ENCODE measurements at places on chromosomes 16 and 17. TPM values are rescaled to one million over a fixed set of nuclear protein-coding genes. Genes with fewer than 3 reads are reported as not detected.

Gene NKD1
- total RNA-seq: 0.22 TPM

Gene KRTAP4-9
- not detected for total RNA-seq

Gene PRR15L
- total RNA-seq: not detected

Gene ADAP2
- total RNA-seq: 0.58 TPM

Gene TSNAXIP1
- not detected for total RNA-seq

Gene MPO
- total RNA-seq: not detected

- no peak for DNase-seq
These were observed 125.2 kb downstream of the CDH11 start for GRCh38 chr16:64996641-64997040.

DNA sequence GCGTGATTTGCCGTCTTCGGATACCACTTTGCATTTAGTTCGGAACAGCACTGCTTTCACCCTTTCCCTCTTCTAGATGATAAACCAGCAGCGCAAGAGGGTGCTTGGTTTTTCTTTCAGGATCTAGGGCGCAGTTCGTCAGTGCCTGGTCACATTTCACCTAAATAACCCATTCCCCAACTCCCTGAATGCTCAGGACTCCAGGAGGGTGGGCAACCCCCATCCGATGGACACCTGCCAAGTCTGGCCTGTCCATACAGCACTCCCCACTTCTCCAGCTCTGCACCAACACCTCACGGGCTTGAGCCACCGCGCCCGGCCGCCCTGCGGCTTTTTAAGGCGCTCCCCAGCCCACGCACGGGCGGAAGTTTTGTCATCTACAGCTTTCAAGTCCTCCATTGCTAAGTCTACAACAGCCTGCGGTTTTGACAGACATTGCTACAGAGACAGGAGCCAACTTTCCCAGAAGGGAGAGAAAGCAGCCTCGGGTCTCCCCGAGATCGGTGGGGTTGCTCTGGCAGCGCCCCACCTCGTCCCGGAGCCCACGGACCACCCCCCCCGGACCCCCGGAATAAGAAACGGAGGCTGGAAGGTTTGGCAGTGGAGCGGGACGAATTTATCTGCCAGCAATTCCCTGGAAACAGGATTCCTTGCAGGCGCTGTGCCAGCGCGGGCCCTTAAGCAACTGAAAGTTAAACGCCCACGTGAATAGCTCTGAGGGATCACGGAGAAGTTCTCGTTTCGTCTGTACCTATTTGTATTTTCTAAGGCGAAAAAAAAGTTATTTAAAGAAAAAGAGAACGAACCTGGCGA is 38.6 kb upstream of the SLFN13 start:
- peak; percentile 41 for DNase-seq

DNA sequence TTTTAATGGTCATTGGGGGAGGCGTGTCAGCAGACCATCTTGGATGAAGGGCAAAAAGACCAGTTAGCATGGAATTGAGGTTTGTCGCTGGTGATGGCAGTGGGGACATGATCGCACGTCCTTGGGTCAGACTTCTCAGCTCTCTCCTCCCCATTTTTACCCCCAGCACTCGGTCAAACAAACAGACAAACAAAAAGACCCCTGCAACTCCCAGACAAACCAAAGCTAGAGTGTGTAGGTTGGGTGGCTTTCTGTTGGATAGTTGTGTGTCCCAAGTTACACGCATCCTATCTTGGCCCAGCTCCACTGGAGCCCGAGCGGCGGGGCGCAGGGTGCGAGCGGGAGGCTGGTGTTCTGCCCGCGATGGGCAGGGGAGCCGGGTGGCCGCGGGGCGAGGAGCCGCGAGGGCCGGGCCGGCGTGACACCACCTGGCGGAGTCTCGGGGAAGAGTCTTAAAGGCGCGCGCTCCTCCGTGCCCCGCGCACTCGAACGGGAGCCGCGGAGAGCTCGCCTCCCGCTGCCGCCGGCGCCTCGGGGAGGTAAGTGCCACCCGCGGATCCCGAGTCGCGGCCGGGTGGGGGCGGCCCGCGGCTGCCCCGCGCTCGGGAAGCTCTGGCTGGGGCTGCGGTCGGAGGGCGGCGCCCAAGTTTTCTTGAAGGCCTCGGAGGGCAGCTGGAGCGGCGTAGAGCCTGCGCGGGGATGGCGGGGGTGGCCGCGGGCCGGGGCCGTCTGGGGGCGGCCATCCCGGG is 18.5 kb upstream of the NTN1 start:
- DNase-seq: no peak

GRCh38 chr16:66511602-66512271 is 38.2 kb downstream of the TK2 start:
- no peak for DNase-seq

- no peak for DNase-seq
These were observed 677 bp downstream of the SLC13A2 start for GRCh38 chr17:28474111-28474531.

- DNase-seq: no peak
These were observed 974 bp downstream of the GALR2 start for GRCh38 chr17:76075364-76076145.

DNA sequence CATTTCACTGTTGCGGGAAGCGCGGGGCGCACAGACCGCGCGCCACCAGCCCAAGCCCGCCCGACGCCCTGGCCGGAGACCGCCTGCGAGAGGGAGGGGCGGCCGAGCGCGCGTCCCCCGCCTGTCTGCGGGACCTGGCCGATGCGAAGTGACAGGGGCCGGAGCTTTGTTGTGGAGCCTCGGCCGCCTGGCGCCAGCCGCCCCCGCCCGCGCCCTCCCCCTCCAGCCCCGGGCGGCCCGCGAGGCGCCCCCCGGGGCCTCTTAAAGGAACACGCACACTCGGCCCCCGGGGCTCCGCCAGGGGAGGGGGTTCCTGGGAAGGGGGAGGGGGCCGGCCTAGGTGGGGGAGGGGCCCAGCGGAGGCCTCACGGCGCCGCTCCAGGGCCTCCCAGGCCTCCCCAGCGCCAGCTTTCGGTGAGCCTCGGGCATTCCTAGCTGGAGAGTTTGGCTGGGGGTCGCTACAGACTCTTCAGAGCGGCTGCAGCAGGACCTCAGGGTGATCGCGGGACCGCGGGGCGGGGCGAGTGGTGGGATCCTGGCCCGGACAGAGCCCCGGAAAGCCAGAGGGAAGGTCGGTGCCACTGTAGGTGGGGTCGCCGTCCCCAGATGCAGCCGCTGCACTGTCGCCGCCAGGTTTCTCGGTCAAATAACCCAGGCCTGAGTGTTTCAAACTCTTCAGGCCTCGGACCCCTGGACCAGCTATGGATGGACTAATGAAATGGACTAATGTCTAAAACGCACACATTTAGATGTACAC is 2.4 kb upstream of the TBX2 start:
- no peak for DNase-seq

DNA sequence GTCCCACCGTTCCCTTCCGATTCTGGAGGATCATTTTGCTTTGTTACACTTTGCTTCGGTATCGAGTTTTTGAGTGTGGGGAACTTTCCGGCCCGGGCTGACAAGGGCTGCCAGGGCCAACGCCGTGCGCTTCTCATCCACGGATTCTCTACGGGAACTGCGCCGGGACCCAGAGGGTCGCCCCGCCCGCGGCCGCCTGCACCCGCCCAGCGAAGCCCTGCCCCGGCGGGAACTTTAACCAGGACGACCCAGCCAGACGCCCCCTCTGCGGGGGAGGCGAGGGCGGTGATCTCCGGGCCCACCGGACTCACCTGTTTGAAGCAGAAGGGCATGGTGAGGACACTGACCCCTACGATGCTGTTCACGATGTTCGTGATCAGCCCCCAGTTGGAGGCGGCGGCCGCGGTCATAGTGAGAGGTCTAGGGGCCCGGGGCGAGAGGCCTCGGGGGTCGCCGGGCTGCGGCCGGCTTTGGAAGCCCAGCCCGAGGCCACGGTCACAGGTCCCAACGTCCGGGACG is 536 bp downstream of the SLC38A10 start:
- DNase-seq: peak; percentile 78

GRCh38 chr16:15754821-15755534 is 101.8 kb downstream of the MYH11 start:
- DNase-seq: no peak

- DNase-seq: no peak
These were observed 2.8 kb downstream of the PKMYT1 start for GRCh38 chr16:2977440-2977839.

- no peak for DNase-seq
These were observed 5.8 kb upstream of the CCDC182 start for GRCh38 chr17:57750895-57751294.

DNA sequence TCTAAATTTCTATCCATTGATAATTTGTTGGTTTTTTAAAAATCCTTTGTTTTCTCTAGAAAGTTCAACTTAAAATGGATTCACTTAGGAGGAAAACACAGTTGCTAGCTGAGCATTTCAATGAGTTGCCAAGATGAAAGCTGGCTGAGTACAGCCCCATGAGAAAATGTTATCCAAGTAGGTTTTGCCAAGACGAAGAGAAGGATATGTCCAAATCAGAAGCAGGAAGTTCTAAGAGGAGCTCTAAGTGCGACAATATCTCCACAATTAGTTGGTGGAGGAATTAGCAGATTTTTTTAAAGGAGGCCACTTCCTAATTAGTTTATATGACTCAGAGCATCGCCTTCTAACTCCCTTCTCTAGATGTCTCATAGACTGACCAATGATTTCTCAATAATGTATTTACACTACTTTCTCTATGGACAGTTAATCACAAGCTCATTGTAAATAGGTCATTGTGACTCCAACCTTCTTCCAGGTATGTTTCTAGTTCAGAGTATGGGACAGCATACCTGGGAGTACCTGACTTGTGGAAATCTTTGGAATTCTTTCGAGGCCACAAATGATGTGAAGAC is 873.3 kb upstream of the SOX9 start:
- DNase-seq: no peak

DNA sequence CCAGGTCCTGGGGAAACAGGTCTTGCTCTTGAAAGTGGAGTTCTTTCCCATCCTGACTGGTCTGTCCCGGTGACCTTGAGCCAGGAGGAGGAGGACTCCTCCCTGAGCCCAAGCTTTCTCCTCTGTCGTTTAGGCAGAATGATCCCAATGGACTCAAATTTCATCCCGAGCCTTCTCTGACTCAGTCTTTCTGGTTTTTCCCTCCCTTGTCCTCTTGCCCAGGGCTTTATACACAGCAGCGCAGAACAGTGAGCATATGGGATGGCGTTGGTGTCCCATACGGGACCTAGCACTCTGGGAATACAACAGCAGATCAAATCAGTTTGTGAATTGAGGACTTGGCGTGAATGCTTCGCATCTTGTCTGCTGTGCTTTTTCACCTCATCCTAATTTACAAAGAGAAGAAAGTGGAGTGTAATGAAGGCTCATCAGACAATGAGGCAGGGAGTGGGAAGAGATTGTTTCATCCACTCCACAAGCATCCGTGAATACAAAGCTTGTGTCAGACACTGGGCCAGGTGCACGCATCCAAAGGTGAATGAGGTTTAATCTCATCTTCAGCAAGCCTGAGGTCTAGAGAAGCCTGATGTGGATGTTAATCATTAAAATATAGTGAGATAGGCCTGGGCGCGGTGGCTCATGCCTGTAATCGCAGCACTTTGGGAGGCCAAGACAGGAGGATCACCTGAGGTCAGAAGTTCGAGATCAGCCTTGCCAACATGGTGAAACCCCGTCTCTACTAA is 1.1 kb upstream of the XYLT1 start:
- no peak for DNase-seq

- DNase-seq: no peak
These were observed 25.5 kb downstream of the C17orf58 start for GRCh38 chr17:67970783-67971182.

- no peak for DNase-seq
These were observed 795 bp downstream of the KCTD13 start for GRCh38 chr16:29925105-29925756.

DNA sequence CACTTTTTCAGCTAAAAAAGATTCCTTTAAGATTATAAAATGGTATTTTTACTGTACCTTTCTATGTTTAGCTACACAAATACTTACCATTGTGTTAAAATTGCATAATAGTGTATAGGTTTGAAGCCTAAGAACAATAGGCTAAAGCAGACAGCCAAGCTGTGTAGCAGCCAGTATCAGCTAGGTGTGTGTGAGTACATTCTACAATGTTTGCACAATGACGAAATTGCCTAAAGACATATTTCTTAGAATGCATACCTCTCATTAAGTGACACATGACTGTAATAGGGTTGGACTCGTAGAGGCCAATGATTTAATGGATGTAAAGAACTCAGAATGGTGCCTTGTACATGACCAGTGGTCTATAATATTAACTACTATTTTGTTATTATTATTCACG is 1.9 kb upstream of the MT1B start:
- no peak for DNase-seq

DNA sequence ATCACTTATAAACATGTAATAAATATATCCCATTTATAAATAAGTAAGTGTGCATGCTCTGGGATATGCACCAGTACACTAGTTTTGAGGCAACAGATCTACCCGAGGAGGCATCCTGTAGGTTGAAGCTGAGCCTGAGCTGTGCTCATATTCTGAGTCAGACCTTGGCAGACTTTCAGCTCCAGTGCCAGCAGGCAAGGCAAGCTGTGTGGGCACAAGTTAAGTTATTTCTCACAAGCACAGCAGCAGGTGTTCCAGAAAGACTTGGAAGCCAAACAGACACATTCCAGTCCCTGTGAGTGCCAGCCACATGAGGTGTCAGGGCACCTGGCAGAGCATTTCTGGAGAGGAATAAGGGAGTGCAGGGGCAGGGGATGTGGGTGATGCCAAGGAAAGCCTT is 1.3 kb upstream of the CLEC19A start:
- no peak for DNase-seq

- DNase-seq: no peak
These were observed 23.7 kb downstream of the ITPRIPL2 start for GRCh38 chr16:19137201-19138128.

All from K562 (cell line).